ENCODE measurements at places on chromosomes 16 and 17.

DNA sequence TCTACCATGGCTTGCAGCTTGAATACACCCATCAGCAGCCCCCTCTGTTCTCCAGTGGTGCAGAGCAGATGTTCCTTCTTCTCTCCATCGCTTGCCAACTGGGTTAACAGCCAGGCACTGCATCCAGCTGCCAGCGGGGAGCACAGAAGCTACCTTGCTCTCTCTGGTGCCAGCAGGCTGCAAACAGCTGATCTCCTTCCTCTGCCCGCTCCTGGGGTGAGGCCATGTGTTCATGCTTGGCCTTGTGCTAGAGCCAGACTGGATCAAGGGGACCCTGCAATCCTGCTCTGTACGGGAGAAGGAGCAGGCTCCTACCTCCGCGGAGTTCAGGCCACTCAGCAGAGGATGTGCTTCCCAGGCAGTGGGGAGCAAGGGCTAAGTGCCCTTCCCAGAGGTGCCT is 24.1 kb upstream of the ENGASE start:
- DNase-seq: no peak

GRCh38 chr17:76726231-76726775 is at the start of gene JMJD6:
TSS of gene JMJD6 (minus strand) at chr17:76726606. CDS start at chr17:76726475, 131 bp downstream.
- peak; percentile 96 for DNase-seq

DNA sequence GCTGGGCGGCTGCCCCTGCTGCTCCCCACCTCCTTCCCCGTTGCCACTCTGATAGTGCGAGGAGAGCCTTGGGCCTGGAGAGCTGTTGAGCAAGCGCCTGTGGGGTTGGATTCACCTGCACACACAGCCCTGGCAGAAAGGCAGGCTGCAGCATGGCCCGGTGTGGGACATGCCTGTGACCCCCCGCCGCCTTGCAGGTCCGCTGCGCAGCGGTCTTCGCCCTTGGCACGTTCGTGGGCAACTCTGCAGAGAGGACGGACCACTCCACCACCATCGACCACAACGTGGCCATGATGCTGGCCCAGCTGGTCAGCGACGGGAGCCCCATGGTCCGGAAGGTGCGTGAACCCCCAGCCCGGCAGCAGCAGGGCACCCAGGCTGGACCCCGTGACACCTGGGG is 106.8 kb upstream of the CHMP6 start:
- DNase-seq: no peak

GRCh38 chr17:77371888-77372443 is 231.2 kb downstream of the SEC14L1 start:
- no peak for DNase-seq

DNA sequence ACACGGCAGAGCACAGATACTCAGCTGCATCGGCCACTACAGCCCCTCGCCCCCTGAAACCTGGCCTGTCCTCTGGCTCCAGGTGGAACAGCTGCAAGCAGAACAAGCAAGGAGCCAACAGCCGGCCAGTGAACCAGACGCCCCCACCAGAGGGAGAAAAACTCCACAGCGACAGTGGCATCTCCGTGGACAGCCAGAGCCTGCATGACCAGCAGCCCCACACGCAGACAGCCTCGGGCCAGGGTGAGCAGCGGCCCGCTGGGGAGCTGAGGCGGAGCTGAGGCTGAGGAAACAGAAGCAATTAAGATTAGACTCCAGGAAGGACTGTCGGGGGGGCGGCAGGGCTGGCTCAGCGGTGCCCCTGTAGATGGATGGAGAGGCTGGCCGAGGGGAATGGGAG is 16.7 kb downstream of the NGFR start:
- DNase-seq: no peak

DNA sequence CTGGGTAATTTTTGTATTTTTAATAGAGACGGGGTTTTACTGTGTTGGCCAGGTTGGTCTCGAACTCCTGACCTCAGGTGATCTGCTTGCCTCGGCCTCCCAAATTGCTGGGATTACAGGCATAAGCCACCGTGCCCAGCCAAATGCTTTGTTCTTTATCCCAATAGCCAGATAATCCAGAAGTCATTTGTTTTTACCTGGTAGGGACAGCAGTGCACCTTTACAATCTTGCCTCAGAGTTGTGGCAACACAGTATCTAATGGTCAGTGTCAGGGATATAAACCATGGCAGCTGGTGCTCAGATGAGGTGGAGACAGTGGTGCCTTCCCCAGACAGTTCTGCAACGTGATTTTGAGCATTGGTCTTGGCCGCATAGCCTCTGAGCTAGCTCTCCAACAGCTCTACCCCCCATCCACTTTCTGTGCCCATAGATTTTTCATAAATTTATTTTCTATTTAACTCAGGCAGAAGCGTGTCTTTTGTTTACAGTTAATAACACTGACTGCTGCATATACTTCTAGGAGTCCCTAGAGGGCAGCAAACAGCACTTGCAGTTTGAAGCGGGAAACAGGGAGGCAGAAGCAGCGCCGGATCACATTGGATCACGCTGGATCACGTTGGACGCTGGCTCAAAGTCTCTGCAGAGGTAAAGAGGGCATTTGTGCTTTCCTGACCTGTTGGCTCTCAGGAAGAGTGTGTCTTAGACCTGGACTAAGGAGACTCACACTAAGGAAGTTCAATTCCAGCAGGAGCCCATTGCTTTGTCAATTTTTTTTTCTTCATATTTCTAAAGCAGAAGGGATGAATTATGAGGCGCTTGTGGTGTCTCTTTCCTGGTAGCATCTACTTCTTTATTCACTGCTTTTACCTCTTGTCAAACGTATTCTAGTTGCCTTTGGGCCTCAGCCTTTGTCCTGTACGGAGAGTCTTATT is 5.1 kb upstream of the GGT6 start:
- DNase-seq: peak; percentile 30

GRCh38 chr17:65544672-65545071 is 16.8 kb downstream of the AXIN2 start:
- no peak for DNase-seq

DNA sequence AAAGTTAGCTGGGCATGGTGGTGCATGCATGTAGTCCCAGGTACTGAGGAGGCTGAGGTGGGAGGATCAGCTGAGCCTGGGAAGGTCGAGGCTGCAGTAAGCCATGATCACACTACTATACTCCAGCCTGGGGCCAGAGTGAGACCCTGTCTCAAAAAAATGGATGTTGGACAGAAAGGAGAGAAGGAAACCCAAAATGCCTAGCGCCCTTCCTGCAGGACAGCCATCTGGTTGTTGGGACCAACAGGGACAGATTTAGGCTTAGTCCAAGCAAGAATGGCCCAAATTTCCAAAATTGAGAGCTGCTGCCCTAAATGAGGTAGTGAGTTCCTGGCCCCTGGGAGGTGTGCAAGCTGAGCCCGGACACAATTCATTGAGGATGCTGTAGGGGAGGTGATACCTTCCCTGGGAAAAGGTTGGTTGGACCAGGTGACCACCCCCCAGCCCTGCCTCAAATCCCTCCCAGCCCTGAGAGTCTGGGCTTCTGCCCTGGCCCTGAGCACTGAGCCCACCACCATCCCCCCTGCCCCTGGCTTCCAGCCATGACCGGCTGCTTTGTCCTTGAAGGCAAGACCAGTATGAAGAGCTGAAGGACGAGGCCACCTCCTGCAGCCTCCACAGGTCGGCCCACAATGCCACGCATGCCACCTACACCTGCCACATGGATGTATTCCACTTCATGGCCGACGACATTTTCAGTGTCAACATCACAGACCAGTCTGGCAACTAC is 35.1 kb downstream of the IL21R start:
- DNase-seq: no peak

- DNase-seq: no peak
Observed at GRCh38 chr16:20624882-20625807, 49.0 kb upstream of the ACSM2B start.

- no peak for DNase-seq
Observed at GRCh38 chr17:183021-183420, 1.6 kb upstream of the DOC2B start.

GRCh38 chr17:4877089-4877488 is 22.2 kb upstream of the C17orf107 start:
- no peak for DNase-seq

DNA sequence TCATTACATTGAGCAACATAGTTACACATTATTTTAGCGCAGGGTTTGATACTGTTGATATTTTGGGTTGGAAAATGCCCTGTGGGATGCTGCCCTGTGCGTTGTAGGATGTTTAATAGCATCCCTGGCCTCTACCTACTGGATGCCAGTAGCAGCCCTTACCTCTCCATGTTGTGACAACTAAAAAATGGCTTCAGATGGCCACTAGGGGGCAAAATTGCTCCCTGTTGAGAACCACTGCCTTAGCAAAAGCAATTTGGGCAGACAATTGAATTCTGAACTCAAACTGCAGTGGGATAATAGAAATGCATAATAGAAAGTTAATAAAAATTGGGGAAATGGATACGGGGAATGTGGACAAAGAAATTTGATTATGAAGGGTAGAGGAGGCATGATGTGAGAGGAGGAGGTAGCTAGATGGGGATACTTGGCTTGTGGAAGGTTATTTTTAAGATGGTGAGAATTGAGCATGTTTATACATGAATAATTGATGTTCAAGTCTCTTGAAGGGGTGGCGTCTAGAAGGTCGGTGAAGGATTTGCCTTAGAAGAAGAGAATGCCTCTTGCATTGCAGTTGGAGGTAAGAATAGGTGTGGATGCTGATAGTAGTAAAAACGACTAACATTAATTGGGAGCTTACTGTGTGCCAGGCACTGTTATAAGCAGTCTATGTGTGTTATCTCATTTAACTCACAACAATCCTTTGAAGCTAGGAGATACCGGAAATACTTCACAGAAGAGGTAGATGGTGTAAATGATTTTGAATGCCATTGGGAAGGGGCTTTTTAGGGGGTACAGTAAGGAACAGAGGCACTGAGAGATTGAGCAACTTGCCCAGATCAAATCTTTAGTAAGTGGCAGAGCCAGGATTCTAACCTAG is 19.0 kb downstream of the HEATR9 start:
- no peak for DNase-seq

GRCh38 chr17:2867441-2868424 is 71.5 kb downstream of the RAP1GAP2 start:
- no peak for DNase-seq
